H4 (cell line): ENCODE measurements at places on chromosomes 7 and 10. TPM values are rescaled to one million over a fixed set of nuclear protein-coding genes. Genes with fewer than 3 reads are reported as not detected.

The LRGUK gene
- 0.04 TPM in 1 of 2 replicates, not detected in the other for total RNA-seq

The PANK1 gene
- total RNA-seq = 6.5 and 9.7 TPM in 2 replicates

The AKR1B15 gene
- 0.14 TPM in 1 of 2 replicates, not detected in the other for total RNA-seq

The DGKB gene
- total RNA-seq = 0.12 TPM in 1 of 2 replicates, not detected in the other

The ADARB2 gene
- total RNA-seq = 0.21 TPM in 1 of 2 replicates, not detected in the other

The KAZALD1 gene
- 10.2 and 22.5 TPM in 2 replicates for total RNA-seq

The MYL10 gene
- not detected in 2 replicates for total RNA-seq

The ASB13 gene
- total RNA-seq = 9.1 and 11.3 TPM in 2 replicates

The OPN1SW gene
- not detected in 2 replicates for total RNA-seq

The UCN3 gene
- total RNA-seq = not detected in 2 replicates

The CYP3A7 gene
- not detected in 2 replicates for total RNA-seq

The NKX6-2 gene
- not detected in 2 replicates for total RNA-seq

The OR2F2 gene
- not detected in 2 replicates for total RNA-seq

The NMT2 gene
- 17.1 and 25.7 TPM in 2 replicates for total RNA-seq

The VAX1 gene
- total RNA-seq = not detected in 2 replicates

The ANKRD61 gene
- 1.3 TPM in 1 of 2 replicates, not detected in the other for total RNA-seq

The EBF3 gene
- 0.33 TPM in 2 replicates for total RNA-seq

The ZC3HAV1L gene
- 0.29 and 2.4 TPM in 2 replicates for total RNA-seq

The ELOVL3 gene
- total RNA-seq = not detected in 2 replicates

The TRIM74 gene
- not detected in 2 replicates for total RNA-seq

The ABCB1 gene
- 12.4 and 14.1 TPM in 2 replicates for total RNA-seq

The IDI2 gene
- total RNA-seq = not detected in 2 replicates

The KMT2E gene
- total RNA-seq = 19.4 and 38.2 TPM in 2 replicates

The TRPV5 gene
- total RNA-seq = not detected in 2 replicates

The ANKRD30A gene
- 0.41 and 1.2 TPM in 2 replicates for total RNA-seq

The PIP gene
- total RNA-seq = not detected in 2 replicates

The CRHR2 gene
- total RNA-seq = not detected in 2 replicates

The CCL24 gene
- not detected in 2 replicates for total RNA-seq

The GDF2 gene
- not detected in 2 replicates for total RNA-seq

The ARMC3 gene
- total RNA-seq = not detected in 2 replicates

The CYREN gene
- 69.1 and 72.1 TPM in 2 replicates for total RNA-seq

The ITIH5 gene
- 0.10 and 0.29 TPM in 2 replicates for total RNA-seq

The ZNF503 gene
- 3.4 and 3.7 TPM in 2 replicates for total RNA-seq

The SPDYE1 gene
- not detected in 2 replicates for total RNA-seq

The HOXA2 gene
- total RNA-seq = 1.2 TPM in 1 of 2 replicates, not detected in the other

The PCLO gene
- 2.4 and 2.7 TPM in 2 replicates for total RNA-seq

The TFPI2 gene
- total RNA-seq = 16.0 and 18.0 TPM in 2 replicates

The NYAP1 gene
- total RNA-seq = not detected in 2 replicates

The GATA3 gene
- total RNA-seq = 0.21 and 0.64 TPM in 2 replicates

The GALNT11 gene
- total RNA-seq = 53.7 and 77.5 TPM in 2 replicates

The DGKI gene
- 0.64 and 1.5 TPM in 2 replicates for total RNA-seq

The PRKG1 gene
- total RNA-seq = 2.4 and 3.4 TPM in 2 replicates

The CCDC7 gene
- total RNA-seq = 1.2 and 3.0 TPM in 2 replicates

The TAC1 gene
- total RNA-seq = 9.2 and 11.1 TPM in 2 replicates

The CAV2 gene
- total RNA-seq = 59.4 and 67.2 TPM in 2 replicates

The MMP21 gene
- not detected in 2 replicates for total RNA-seq

The DKK1 gene
- total RNA-seq = 10.7 and 31.2 TPM in 2 replicates

The ASAH2 gene
- 0.31 and 3.8 TPM in 2 replicates for total RNA-seq

The CALML5 gene
- total RNA-seq = not detected in 2 replicates

The GOLGA7B gene
- 0.04 and 0.08 TPM in 2 replicates for total RNA-seq

The ANKMY2 gene
- 46.8 and 56.6 TPM in 2 replicates for total RNA-seq

The ARHGEF5 gene
- 2.2 and 2.3 TPM in 2 replicates for total RNA-seq

The CUBN gene
- total RNA-seq = 0.06 and 0.14 TPM in 2 replicates

The THSD7A gene
- 0.27 and 0.41 TPM in 2 replicates for total RNA-seq

The ITPRID1 gene
- 0.39 TPM in 1 of 2 replicates, not detected in the other for total RNA-seq

The FRMPD2 gene
- 0.02 TPM in 1 of 2 replicates, not detected in the other for total RNA-seq

The KIF11 gene
- total RNA-seq = 37.5 and 42.6 TPM in 2 replicates

The PLPP4 gene
- 2.6 and 14.7 TPM in 2 replicates for total RNA-seq

The SEMA3E gene
- 8.0 and 9.4 TPM in 2 replicates for total RNA-seq

The TRIM50 gene
- total RNA-seq = not detected in 2 replicates
